Endothelial cell (in vitro differentiated cells): ENCODE measurements at places on chromosomes 4 and X.

- peaks cover 5% of the 10 kb centered on the region for H3K27me3 ChIP-seq
- H3K4me1 ChIP-seq: peaks cover 16% of the 10 kb centered on the region
- no peak for DNase-seq
- peak overlapping the region; percentile 60 for H3K4me3 ChIP-seq
Observed at GRCh38 chr4:25788703-25789238, 74.0 kb downstream of the SEL1L3 start.

DNA sequence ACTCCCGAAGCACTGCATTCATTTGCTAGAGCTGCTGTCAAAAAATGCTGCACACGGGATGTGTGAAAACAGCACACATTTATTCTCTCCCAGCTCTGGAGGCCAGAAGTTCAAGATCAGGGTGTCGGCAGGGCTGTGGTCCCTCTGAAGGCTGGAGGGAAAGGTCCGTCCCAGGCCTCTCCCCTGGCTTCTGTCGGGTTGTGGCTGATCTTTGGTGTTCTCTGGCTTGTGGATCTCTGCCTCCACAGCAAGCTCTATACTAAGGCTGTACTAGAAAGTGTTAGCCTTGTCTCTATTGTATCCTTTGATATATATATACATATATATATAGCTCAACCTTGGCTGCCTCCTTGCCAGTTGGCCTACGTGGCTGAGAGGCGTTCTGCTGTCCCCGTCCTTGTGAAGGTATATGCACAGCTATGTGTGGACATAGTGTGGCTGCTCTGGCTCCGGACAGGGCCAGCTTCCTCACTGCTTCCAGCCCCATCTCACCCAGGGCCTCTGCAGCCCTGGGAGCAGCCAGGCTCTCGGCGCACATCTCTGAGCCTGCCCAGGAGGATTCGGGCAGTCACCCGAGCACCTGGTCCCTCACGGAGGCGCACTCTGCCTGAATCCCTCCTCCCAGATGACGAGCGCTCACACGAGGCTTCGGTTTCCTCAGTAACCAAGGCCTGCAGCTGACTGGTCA lies 15.0 kb upstream of the DUSP9 start:
- H3K36me3 ChIP-seq: peaks cover 4% of the 10 kb centered on the region
- H3K4me1 ChIP-seq: no peaks in the 10 kb centered on the region
- no peak for DNase-seq
- H3K27ac ChIP-seq: no peak overlapping the region
- H3K4me3 ChIP-seq: no peak overlapping the region

- peak overlapping the region; percentile 89 for H3K4me3 ChIP-seq
- no peak overlapping the region for H3K27ac ChIP-seq
- DNase-seq: peak; percentile 52
- H3K36me3 ChIP-seq: no peaks in the 10 kb centered on the region
- H3K4me1 ChIP-seq: peaks cover 10% of the 10 kb centered on the region
- peaks cover 5% of the 10 kb centered on the region for H3K27me3 ChIP-seq
Observed at GRCh38 chrX:49071877-49072711, 1.7 kb downstream of the PRAF2 start.

GRCh38 chrX:19747652-19748610 lies 139.5 kb downstream of the SH3KBP1 start:
- no peak overlapping the region for H3K27ac ChIP-seq
- no peak for DNase-seq
- H3K4me3 ChIP-seq: no peak overlapping the region
- peaks cover 1% of the 10 kb centered on the region for H3K27me3 ChIP-seq
- H3K36me3 ChIP-seq: peaks cover 3% of the 10 kb centered on the region

DNA sequence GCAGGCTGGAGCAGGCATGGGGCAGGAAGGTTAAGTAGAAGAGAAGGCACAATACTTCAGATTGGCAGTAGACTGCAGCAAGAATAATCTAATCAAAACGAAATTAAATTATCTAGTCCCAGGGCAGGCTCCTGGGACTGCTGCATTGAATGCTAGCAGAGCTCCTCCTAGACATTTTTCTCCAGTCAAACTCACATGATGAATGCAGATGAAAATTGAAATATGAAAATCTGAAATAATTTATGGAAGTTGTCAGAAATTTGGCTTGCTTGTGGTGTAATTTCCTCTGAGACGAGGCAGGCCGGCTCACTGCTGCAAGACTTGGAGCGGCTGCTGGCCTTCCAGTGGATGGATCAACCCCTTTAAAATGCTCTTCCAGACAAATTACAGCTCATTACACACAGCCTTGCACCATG lies 78.0 kb upstream of the TMEM33 start:
- H3K36me3 ChIP-seq: no peaks in the 10 kb centered on the region
- H3K4me3 ChIP-seq: no peak overlapping the region
- DNase-seq: no peak
- no peak overlapping the region for H3K27ac ChIP-seq

GRCh38 chr4:74503580-74503979 lies 58.6 kb downstream of the AREG start:
- H3K4me1 ChIP-seq: no peaks in the 10 kb centered on the region
- H3K36me3 ChIP-seq: no peaks in the 10 kb centered on the region
- H3K27ac ChIP-seq: no peak overlapping the region
- H3K27me3 ChIP-seq: peaks cover 3% of the 10 kb centered on the region
- no peak for DNase-seq

- H3K4me3 ChIP-seq: no peak overlapping the region
- no peaks in the 10 kb centered on the region for H3K27me3 ChIP-seq
- no peaks in the 10 kb centered on the region for H3K36me3 ChIP-seq
- H3K27ac ChIP-seq: no peak overlapping the region
Observed at GRCh38 chrX:17930850-17931249, 69.8 kb upstream of the RAI2 start.

DNA sequence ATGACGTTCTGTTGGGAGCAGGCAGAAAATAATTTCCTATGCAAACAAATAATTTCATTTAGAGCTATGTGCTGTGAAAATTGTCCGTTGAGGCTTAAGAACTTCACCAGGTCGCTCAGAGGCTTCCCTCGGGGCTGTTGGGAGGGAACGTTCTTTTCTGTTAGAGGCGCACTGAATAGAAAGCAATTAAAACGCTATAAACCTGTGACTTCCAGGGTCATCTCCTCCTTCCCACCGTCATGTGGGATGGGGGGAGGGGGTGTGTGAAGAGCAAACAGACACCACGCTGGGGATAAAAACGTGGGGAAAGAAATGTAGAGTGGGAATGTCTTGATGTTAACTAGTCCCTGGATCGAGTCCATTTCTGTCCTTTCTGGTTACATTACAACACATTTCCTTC lies 35.2 kb upstream of the ZNF518B start:
- H3K4me1 ChIP-seq: peaks cover 16% of the 10 kb centered on the region
- no peak for DNase-seq
- H3K27ac ChIP-seq: no peak overlapping the region
- H3K27me3 ChIP-seq: peaks cover 2% of the 10 kb centered on the region
- H3K36me3 ChIP-seq: no peaks in the 10 kb centered on the region
- no peak overlapping the region for H3K4me3 ChIP-seq

- DNase-seq: no peak
- H3K36me3 ChIP-seq: peaks cover 6% of the 10 kb centered on the region
- peaks cover 85% of the 10 kb centered on the region for H3K4me1 ChIP-seq
- peak overlapping the region; percentile 53 for H3K27ac ChIP-seq
- peak overlapping the region; percentile 48 for H3K4me3 ChIP-seq
Observed at GRCh38 chr4:38670939-38671591, 7.1 kb downstream of the KLF3 start.

- no peak overlapping the region for H3K27ac ChIP-seq
- H3K36me3 ChIP-seq: no peaks in the 10 kb centered on the region
- no peak for DNase-seq
- no peak overlapping the region for H3K4me3 ChIP-seq
Observed at GRCh38 chrX:33923262-33923661, 208.9 kb downstream of the FAM47A start.

- no peak overlapping the region for H3K27ac ChIP-seq
- no peaks in the 10 kb centered on the region for H3K27me3 ChIP-seq
- H3K4me1 ChIP-seq: peaks cover 21% of the 10 kb centered on the region
- H3K4me3 ChIP-seq: no peak overlapping the region
- H3K36me3 ChIP-seq: peaks cover 4% of the 10 kb centered on the region
Observed at GRCh38 chr4:2850966-2851798, 7.5 kb downstream of the ADD1 start.
